Stimulated activated CD4-positive, alpha-beta T cell treated with anti-CD3 and anti-CD28 coated beads, Interleukin-1b, Interleukin-23, amount 100 ng/mL, for 48 hours (primary cell): ENCODE measurements at places on chromosomes 7 and 10.

- no peak for DNase-seq
Measured at GRCh38 chr7:141704741-141705140, 2.8 kb upstream of the DENND11 start.

DNA sequence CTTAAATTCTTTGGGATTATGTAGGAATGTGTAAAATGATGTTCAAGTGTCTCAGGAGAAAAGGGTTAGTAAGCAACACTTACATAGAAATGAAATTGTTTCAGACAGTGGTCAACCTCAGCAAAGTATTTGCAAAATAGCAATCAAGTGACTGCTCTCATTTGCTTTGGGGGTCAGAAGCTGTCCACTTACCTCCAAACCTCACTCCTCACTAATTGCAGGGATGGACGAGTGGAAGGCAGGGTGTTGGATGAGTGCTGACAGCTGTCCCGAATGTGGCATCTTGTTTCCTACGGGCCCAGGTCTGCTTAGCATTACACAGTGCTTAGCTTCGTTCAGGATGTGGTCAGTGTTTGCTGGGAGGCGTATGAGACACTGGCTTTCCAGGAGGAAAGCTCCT lies 437.0 kb downstream of the SUGCT start:
- DNase-seq: no peak

- DNase-seq: no peak
Measured at GRCh38 chr10:104648421-104648820, 7.3 kb downstream of the SORCS3 start.

DNA sequence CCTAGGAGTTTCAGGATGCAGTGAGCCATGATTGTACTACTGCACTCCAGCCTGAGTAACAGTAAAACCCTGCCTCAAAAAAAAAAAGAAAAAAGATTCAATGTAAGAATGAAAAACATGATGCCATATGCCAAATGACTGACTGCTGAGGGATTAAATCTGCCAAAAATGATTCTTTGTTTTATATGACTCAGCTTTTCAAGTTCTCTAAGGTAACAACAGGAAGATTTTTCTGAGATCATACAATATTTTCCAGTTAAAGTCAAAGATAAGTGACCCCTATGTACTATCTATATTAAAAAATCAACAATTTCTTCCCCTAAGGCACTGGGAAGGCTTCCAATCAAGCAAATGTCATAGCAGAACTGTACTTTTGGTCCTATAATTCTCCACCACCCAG lies 271.2 kb upstream of the IMMP2L start:
- DNase-seq: no peak

DNA sequence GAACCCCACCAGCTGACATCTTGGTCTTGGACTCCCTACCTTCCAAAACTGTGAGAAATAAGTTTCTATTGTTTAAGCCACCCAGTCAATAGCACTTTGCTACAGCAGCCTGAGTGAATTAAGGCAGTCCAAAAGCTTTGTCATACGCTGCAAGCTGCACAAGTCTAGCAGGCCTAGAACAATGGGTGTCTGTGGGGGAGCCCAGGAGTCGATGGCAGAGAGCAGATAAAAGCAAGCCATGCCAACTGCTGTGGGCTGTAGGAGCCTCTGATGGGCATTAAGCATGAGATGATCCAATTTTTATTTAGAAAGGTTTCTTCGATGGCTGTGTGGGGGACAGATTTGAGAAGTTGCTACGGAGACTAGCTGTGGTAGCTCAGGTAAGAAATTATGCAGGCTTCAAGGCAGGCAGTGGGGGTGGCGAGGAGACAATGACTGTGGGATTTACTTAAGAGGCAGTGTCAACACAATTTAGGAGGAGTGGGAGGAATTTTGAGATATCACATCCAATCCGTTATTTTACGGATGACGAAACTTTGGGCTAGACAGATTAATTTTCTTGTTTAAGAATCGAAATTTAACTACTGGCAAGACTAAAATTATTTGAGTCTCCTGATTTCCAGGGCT lies 110.4 kb downstream of the NRCAM start:
- no peak for DNase-seq

DNA sequence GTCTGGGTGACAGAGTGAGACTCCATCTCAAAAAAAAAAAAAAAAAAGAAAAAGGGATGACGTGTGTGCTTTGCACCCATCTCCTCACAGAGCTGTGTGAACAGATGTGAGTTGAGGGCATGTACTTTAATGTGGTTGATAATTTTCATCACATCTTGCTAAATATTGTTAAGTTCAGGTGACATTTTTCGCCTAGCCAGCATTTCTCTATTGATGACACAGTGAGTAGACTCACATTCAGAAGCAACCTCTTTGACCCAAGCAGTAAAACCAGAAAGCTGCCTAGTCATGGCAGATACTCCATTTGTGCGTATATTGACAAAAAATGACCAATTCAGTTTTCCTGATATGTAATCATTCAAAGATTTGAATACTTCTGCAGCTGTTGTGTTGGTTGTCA lies 126.0 kb downstream of the ATRNL1 start:
- DNase-seq: no peak

- no peak for DNase-seq
Measured at GRCh38 chr10:33817605-33818004, 483.1 kb upstream of the NRP1 start.

DNA sequence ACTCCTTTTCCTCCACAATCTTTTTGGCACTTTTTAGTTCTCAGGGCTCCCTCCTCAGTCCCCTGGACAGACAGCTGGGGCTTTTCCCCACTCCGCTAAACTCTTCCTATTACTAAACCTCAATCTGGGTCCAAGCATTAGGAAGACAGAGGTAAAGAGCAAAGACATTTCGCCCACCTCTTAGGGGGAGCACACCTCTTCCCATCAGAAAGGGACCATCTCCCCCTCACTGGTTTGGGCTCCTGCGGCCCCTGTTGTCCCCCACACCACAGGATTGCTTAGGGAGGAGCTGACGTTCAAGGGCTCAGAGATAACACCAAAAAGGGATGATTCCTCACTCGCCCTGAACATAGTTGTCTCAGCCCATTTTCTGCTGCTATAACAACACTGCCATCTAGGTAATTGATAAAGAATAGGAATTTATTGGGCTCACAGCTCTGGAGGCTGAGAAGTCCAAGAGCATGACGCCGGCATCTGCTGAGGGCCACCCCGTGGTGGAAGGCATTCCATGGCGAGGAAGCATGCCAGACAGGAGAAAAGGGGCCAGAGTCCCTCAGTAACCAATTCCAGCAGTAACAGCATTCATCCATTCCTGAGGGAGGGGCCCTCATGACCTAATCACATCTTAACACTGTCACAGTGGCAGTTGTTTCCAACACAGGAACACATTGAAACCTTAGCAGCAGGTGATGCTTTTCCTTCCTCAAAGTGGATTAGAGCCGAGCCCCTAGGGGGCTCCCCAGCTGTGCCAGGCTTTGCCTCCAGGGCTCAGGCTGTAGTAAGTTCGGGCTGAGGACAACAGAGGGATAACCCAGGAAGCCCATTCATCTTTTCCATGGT lies 209.6 kb downstream of the EBF3 start:
- DNase-seq: no peak

GRCh38 chr7:158266426-158266816 lies 321.2 kb downstream of the PTPRN2 start:
- DNase-seq: no peak

DNA sequence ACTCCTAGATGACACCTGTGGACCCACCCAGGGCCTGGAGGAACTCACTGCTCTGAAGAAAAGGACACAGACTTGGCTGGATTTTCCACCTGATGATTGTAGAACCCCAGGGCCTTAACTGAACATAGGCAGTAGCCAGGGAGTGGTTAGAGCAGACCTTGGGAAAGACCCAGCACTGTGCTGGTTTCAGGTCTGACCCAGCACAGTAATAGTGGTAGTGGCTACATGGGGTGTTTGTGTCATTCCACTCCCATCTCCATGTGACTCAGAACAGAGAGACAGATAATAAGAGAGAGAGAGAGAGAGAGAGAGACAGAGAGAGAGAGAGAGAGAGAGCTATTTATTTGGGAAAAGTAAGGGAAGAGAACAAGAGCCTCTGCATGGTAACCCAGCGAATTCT lies 239.1 kb upstream of the MEOX2 start:
- DNase-seq: no peak

DNA sequence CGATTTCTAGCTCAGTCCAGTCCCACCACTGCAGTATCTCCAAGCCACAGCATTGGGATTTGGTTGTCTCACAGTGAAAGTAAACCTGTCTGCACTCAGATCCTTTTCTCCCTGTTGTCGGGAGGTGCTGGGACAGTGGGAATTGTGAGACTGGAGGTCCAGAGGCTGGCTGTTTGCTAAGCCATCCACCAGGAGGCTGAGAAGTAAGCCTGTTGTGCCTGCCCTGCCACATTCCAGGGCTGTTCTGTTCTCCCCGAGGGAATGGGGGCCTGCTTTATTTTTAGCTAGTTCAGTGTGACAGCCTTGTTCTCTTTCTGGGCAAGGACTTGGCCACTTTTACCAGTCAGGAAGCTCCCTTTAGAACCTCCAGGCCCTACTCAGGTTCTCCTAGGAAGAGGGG lies 54.9 kb downstream of the HK1 start:
- DNase-seq: no peak

DNA sequence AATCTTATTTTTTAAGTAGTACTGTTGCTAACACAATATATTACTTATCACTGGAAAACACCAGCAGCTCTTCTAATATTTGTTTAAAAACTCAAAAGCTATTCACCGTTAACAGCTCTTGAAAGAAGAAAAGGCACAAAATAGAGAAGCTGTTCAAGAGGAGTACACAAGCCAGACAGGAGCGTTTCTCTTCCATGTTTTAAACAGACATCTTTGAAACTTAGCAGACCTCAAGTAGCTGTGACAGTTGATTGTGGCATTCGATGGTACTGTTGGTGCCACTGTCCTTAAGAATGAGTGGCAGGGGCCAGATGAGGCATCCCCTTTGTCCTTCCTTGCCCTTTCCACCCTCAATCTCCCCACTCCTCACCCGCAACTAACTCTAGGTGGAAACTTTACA lies 81.6 kb upstream of the PRR15 start:
- no peak for DNase-seq

GRCh38 chr10:95196046-95196445 lies 2.0 kb downstream of the ACSM6 start:
- DNase-seq: no peak

GRCh38 chr7:34077168-34077567 lies 171.8 kb downstream of the BMPER start:
- DNase-seq: no peak

DNA sequence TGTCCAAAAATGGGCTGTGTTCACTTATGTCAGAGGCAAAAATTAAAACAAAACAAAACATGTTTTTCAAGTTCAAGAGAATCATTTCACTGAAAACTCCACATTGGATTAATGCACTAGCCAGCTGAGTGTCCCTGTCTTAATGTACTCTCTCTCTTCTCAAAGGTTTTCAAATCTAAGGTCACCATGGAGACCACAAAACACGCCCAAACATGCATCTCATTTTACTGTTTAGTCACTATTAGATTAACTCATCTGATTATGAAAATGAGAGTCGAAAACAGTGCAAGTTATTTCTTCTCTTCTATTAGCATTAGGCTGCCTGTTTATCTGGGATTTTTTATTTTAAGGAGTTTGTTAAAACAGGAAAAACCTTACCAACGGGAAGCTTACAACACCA lies 70.8 kb upstream of the ASAH2 start:
- no peak for DNase-seq

- no peak for DNase-seq
Measured at GRCh38 chr7:138799336-138800000, 1.5 kb upstream of the ATP6V0A4 start.

DNA sequence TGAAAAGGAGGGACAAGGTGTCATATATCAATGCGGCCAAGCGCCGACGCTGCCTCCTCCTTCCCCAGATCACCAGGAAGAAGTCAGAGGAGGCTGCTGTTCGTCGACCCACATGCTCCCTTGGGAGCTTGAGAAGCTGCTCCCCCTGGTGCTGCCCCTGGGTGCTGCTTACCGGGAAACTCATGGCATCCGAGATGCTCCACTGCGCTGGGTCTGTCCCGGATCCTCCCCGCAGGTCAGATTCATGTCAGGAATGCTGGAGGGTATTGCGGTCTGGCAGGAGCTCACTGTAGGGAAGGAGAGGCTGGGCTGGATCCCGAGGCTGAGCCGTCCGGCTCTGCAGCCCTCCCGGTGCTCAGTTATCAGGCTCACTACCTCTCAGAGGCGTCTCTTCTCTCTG lies 123.7 kb upstream of the FAM20C start:
- no peak for DNase-seq

- no peak for DNase-seq
Measured at GRCh38 chr7:24108906-24109376, 175.0 kb upstream of the NPY start.

- DNase-seq: no peak
Measured at GRCh38 chr10:30383356-30383755, 34.3 kb upstream of the MTPAP start.

DNA sequence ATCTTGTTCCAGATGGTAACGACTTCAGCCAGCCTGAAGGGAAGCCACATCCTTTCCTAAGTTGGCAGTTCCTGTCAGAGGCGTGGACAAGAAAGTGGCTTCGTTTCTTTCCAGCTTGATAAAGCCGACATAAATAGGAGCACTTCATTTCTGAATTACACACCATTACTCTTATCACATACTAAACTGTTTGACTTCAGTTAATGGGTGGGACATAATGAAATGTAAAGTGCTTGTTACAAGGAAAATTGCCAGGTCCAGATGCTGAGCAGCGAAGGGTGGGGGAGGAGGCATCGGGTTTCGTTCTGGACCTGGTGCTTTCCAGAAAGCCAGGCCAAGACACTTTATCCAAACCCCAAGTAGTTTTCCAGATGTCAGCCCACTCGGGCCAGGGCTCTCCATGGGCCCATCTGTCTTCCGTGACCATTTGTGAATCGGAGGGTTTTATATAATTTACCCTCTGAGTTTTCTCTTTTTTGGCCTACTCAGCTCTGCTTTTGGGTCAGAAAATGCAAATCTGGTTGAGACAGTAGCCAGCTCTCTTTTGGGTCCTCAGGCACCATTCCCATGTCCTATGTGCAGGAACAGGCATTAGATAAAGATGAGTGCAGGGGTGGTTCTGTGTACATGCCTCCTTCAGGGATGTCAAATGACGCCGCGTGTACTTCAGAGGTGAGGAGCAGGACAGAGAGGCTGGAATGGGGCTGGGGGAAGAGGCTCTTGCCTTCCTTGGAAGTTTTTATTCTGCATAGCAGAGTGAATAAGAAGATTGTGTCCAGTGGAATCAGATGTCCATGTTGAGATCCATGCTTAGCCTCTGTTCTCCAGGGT lies 90.2 kb downstream of the TACC2 start:
- no peak for DNase-seq

GRCh38 chr7:18566829-18567228 lies 71.3 kb downstream of the HDAC9 start:
- no peak for DNase-seq

- no peak for DNase-seq
Measured at GRCh38 chr7:43516581-43517342, 66.1 kb upstream of the STK17A start.

- DNase-seq: no peak
Measured at GRCh38 chr10:74863551-74863950, 37.2 kb downstream of the KAT6B start.

- DNase-seq: no peak
Measured at GRCh38 chr7:48389977-48390376, 218.7 kb downstream of the ABCA13 start.

GRCh38 chr10:93269281-93269680 lies 195.6 kb downstream of the CYP26A1 start:
- no peak for DNase-seq

- no peak for DNase-seq
Measured at GRCh38 chr7:14637968-14638367, 264.6 kb downstream of the DGKB start.
